NCI-H524 treated with DMSO at 0.1 percent for 48 hours (cell line): ENCODE measurements at places on chromosomes 7 and 10.

- no peak for DNase-seq
Observed at GRCh38 chr10:84118395-84119006, 20.8 kb upstream of the GHITM start.

DNA sequence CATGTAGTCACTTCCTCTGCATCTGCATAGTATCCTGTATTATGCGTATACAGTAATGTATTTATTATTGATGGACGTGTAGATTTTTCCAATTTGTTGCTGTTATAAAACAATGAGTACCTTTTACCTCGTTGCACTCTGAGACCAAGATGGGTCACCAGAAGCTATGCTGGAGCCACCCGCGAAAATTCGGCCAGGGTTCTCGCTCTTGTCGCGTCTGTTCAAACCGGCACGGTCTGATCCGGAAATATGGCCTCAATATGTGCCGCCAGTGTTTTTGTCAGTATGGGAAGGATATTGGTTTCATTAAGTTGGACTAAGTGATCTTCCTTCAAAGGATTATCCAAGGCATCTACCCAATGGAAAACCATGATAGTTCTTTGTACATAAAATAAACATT is 1.0 kb downstream of the PSMC2 start:
- no peak for DNase-seq

DNA sequence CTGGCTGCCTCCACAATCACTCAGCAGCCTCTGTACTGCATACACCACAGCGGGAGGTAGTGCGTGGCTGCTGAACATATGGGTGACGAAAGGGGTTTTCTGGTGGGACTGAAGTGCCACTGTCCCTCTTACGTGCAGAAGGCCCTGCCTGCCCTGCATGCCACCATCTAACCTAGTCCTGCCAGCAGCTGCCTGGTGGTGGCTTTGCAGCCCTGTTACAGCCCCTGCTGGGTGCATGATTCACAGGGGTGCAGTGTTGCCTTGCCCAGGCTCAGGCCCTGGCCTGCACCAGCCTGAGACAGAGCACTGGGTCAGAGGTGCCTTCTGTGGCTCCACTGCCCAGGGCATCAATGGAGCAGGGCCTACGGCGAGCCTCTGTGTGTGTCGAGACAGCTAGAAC is 50.1 kb downstream of the SYPL1 start:
- DNase-seq: no peak

- DNase-seq: no peak
Observed at GRCh38 chr7:30617359-30617758, 22.7 kb downstream of the GARS1 start.

DNA sequence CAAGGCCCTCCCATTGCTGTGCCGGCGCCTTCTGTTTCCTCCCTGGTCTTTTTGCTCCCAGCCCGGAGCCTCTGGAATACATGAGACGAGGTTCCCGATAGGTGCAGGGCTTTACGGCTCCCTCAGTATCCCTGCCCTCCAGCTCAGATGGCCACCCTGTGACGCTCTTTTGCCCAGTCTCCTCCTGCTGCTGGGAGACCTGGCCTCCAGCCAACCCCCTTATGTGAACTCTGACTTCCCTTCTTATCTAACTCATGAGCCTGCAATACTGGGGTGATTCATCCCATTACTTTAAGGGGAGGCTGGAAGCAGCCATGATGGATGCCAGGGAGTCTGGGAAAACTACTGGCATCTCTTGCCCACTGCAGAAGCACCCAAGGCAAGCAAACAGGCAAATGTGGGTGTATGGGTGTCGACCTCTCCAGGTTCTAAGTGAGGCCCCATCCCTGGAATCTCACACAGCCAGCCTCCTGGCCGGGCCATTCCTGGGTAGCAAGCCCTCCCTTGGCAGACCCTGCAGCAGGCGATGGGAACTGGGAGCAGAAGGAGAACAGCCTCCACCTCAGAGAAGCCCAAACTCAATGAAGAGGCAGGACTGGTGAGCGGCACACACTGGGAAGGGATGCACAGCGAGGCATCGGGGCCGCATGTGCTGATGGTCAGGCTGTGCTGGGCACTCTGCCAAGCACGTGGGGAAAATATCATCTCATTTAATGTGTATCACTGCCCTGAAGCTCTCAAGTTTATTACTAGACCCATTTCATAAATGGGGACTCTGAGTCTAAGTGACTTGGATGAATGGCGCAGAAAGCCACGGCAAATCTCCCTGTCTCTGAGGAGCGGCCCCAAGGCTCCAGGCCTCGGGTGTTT is 97.5 kb downstream of the FAM53B start:
- DNase-seq: no peak

GRCh38 chr10:113023017-113023416 is 73.0 kb downstream of the TCF7L2 start:
- no peak for DNase-seq

DNA sequence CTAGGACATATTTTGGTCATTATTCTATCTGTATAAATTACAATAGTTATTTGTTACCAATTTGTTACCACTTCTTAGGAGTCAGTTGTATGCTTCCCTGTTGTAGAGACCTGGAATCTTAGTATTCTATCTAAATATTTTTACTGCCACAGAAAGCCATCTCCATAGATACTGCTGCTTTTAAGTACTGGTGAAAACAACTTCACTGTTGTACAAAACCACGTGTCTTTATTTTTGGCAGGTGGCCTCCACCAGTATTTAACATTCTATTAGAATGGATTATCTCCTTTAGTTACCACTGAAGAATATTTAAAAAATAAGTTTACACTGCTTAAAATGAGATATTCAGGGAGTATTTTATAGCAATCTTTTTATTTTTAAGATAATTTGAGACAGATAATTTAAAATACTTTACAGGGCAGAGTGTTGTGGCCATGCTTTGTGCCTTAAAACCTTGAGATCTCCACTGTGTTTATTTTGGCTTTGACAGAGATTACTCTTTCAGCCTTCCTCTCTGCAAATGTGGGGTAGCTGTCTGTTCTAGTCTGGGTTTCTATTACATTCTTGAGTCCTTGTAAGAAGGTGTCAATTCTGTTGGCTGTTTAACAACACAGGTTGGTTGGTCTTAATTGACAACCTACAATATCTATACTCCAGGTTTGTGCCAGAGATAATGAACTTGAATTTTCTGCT is 185.6 kb downstream of the LRRC4 start:
- DNase-seq: peak; percentile 22

GRCh38 chr7:95517870-95518269 is 32.1 kb downstream of the ASB4 start:
- no peak for DNase-seq

DNA sequence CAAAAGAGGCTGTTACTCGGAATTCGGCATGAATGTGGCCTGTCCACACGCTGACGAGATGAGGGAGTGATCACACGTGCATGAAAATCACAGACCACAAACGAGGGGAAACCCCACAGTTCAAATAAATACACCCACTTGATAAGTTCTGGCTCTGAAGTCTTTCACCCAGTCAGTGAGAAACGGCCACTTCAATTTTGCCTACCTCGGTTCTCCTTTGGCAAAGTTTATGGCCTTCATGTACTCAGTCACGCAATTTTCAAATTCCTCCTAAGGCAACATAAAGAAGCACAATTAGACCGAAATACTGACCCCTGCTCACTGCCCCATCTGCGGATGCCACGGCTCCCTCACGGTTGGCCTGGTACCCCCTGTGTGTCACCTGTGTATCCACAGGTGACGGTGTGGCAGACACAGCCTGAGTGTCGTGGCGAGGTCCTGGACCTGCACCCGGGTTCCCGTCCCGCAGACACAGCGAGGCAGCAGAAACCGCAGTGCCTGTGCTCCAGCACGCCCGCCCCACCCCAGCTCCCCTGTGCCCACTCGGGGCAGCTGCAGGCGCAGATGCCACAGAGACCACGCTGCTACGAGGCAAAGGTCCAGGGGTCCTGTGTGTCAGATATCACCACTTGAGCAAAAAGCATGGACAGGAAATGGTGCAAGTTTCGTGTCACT is 1.4 kb downstream of the CFAP46 start:
- DNase-seq: no peak

DNA sequence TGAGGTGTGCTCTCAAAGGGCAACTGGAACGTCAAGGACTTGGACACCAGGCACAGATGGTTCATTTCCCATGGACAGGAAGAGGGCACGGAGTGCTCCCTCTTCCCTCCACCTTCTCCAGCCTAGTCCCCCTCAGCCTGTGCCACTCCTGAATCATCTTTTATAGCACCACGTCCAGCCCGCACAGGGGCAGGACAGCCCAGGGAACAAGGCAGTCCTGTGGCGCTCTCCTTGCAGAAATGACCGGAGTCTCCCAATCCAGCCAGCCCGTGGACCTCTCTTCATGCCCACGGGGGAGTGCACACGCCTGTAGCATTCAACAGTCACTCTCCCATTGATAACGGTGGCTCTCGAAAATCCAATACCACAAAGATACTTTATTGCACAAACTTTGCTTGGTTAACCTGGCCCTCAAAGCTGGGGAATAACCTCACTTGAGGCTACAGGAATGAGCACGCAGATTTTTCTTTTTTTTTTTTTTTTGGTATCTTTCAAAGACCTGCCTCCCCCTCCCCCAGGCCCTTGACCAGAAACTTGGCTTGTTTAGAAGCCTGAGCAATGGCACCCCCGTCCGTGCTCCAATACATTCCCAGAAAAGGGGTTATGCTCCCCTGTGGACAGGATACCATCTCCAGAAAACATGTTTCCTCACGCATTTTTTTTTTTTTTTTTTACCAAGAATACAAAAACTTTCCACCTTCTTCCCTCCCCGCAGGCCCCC is 733 bp downstream of the PRKCQ start:
- DNase-seq: no peak

- DNase-seq: no peak
Observed at GRCh38 chr10:73386583-73386982, 27.3 kb downstream of the ANXA7 start.

GRCh38 chr10:101660256-101660655 is 34.7 kb downstream of the FBXW4 start:
- no peak for DNase-seq

GRCh38 chr7:99142727-99143520 is 984 bp downstream of the SMURF1 start:
- DNase-seq: no peak

- no peak for DNase-seq
Observed at GRCh38 chr7:94052398-94053180, 48.4 kb upstream of the BET1 start.

- no peak for DNase-seq
Observed at GRCh38 chr10:7484456-7485243, 73.8 kb upstream of the SFMBT2 start.

DNA sequence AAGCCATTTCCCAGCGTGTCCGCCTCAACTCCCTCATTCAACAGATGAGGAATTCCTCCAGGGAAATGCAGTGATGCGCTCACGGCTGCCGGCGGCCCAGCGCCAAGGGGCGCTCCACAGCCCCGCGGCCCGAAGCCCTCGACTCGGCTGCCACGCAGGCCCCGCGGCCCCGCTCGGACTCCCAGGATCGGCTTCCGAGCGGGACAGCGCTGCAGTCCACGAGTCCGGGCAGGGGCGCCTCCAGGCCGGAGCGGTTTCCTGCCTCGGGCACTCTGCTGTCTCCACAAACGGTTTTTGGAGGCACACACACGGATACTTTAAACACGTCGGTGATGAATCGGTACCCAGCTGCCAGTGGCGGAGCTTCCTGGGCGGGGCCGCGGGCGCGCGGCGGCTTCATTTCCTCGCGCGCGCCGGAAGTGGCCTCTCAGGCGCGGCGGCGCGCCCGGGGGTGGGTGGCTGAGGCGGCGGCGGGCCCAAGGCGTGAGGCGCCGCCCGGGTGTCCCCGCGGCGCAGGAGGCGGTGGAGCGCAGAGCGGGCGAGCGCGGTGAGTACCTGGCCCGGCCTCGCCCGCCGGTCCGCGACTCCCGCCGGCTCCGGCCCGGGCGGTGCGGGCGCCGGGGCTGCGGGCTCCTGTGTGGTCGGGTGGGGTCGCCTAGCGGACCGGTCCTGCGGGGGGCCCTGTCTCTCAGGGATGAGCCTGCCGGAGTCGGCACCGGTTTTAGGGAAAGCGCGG is at the start of gene CSGALNACT2:
CSGALNACT2 (plus strand) TSS at position 425 of the 736 bp plus-strand sequence. CDS start 16,705 bp downstream, outside the sequence.
- DNase-seq: no peak

DNA sequence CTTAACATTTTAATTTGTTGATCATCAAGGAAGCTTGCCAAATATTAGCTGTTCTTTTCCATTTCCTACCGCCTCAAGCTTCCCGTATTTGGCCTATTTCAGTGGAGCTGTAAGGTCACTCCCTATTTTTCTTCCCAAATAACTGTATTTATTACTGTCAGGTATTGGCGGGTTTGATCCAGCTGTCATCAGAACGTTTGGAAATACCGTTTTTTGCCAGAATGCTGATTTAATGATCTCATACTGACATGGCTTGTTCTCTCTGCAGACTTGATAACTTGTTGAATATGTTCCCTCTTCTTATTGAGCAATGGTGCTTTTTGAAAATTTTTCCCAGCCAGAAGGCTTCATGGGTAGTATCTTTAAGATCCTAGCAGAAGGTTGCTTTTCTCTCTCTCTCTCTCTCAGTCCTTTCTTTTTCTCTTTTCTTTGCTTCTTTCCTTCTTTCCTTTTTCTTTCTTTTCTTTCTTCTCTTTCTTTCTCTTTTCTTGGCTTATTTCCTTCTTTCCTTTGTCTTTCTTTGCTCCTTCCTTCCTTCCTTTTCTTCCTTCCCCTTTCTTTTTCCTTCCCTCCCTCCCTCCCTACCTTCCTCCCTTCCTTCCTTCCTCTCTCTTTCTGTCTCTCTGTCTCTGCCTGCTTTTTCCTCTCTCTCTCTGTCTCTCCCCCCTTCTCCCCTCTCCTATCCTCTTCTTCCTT is 42.1 kb downstream of the CUX1 start:
- DNase-seq: no peak

GRCh38 chr7:100621554-100621953 is 9.2 kb downstream of the MOSPD3 start:
- DNase-seq: no peak

- DNase-seq: no peak
Observed at GRCh38 chr10:11403116-11403515, 208.3 kb downstream of the USP6NL start.

GRCh38 chr10:59588791-59589190 is 120.9 kb downstream of the SLC16A9 start:
- no peak for DNase-seq

- DNase-seq: no peak
Observed at GRCh38 chr7:30861612-30862011, 50.0 kb upstream of the AQP1 start.

- no peak for DNase-seq
Observed at GRCh38 chr7:127632276-127632910, 14.5 kb upstream of the PAX4 start.

DNA sequence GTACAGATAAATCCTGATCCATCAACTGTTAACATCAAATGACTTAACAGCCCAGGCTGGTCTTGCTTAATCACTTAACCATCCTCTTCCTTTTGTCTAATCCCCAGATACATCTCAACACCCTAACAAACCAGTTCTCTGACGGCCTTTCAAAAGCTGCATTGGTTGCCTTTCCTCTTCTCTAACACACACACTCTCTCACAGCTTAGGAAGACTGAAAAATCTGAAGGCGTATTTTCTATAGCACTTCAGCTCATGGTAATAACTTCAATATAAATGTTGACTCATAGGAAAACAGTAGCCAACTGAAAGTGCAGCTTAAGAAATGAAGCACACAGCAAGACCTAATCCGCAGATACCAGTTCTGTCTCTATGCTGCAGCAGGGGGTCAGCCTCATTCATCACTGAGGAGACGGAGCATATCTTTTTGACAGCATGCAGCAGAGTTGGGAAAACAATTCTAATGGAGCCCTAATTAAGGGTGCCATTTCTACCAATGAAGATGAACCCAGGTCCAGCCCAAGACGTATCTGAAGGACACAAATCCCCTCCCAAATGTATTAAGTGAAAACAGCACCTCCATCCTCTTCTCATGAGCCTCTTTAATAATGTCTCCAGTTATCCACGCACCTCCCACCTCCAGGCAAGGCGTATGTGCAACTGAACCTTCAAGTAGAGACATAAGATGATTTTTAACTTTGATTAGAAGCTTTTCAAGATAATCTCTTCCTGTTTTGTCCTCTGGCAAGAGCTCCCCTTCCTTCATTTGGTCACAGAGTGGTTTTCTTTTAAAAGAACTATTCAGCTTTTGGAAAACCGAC is 211.7 kb upstream of the NFE2L3 start:
- DNase-seq: no peak
